NCI-H1436 treated with DMSO at 0.1 percent for 48 hours (cell line): ENCODE measurements at places on chromosomes 13 and 19.

- DNase-seq = no peak
Observed at GRCh38 chr13:28380319-28380718, 114.6 kb downstream of the FLT1 start.

DNA sequence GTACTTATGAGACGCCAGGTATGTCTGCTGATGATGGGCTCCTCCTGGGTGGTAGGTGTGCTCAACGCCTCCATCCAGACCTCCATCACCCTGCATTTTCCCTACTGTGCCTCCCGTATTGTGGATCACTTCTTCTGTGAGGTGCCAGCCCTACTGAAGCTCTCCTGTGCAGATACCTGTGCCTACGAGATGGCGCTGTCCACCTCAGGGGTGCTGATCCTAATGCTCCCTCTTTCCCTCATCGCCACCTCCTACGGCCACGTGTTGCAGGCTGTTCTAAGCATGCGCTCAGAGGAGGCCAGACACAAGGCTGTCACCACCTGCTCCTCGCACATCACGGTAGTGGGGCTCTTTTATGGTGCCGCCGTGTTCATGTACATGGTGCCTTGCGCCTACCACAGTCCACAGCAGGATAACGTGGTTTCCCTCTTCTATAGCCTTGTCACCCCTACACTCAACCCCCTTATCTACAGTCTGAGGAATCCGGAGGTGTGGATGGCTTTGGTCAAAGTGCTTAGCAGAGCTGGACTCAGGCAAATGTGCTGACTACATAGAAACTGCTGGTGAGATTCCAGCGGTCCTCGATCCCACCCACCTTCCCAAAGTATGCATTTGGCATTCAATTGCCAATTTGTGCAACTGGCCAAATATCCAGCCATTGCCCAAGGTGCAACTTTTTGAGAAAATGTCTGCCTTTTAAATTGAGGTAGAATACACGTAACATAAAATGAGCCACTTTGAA, 10.2 kb downstream of the OR2Z1 start:
- no peak for DNase-seq

DNA sequence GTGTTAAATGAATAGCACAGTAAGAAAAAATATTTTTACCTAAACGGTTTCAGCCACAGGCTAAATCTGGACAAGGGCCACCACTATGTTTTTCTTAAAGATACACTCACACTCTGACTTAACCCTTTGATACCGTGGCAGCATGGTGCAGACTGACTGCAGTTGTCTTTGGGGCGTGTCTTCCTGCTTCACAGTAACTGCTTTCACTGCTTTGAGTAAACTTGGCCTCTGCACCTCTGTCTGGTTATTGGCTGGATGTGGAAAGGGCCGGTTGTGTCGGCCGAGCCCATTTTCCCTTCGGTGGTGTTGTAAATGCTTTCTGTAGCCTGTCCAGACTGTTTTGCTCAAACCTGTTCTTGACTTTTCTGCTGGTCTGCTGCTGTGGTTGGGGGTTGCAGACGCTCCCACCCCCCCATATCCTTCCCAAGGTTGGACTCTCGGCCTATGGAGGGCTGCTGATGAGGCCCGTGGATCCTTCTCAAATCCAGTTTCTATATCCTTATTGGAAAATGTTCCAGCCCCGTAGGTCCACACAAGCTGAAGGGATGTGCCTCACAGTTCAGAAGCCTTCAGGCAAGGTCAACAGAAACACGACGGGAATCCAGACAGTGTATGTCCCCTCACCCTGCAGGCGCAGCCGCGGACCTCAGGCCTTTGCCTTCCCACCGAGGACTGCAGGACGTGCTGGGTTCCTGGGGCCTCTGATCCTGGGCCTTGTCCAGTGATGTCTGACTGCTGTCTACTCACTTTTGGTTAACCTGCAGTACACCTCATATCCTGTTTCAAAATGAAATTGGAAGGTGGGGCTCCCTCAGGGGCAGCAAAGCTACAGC, 90.2 kb upstream of the RNF113B start:
- no peak for DNase-seq

DNA sequence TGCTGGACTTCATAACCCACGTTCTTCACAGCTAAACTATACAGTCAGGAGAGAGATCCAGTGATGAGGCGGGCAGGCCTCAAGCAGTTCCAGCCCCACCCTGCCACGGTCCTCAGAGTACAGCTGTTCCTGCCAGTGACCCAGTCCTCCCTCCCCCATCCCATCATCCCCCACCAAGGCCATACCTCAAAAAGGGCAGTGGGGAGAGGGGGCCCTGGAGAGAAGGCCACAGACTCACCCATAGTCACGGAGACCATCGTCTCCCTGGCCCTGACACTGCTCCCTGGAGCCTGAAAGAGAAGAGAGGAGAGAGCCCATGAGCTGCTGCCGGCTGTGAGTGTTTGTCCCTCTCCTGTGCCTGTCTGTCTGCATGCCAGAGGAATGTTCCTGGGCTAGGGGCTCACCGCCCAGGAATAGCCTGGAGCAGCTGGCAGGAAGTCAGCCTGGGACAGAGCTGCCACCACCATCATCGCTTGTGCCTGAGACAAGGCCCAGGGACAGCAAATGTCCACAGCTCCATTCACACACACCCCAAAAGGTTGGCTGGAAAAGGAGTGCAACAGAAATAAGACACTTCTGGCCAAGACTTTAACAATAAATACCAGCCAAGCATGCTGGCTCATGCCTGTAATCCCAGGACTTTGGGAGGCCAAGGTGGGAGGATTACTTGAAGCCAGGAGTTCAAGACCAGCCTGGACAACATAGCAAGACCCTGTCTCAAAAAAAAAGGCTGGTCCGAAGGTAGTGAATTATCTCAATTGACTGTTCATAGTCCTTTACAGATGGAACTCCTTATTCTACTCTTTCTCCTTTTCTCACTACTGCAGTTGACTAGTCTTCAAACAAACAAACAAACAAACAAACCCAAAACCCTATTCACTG, 6.4 kb downstream of the C19orf47 start:
- DNase-seq = no peak
